HuH-7 (cell line): ENCODE measurements at places on chromosomes 2 and 18.

DNA sequence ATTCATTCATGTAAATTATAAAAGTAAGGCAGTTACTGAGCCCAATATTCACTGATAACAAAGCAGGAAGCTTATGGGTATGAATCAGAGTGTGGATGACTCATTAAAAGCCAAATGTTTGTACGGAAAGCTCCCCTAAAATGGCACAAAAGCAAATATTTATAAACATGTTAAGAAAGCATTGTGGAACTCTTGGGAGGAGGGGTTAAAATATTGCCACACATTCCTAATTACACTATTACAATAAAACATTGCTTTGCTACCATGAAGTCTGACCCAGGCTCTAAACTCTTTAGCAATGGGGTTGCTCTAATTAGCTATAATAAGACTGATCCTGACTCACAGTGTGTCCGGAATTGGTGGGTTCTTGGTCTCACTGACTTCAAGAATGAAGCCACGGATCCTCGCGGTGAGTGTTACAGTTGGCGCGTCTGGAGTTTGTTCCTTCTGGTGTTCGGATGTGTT is 110.9 kb downstream of the NAB1 start:
- no peak for DNase-seq

GRCh38 chr2:219220652-219221402 is 2.1 kb upstream of the ABCB6 start:
- no peak for DNase-seq

DNA sequence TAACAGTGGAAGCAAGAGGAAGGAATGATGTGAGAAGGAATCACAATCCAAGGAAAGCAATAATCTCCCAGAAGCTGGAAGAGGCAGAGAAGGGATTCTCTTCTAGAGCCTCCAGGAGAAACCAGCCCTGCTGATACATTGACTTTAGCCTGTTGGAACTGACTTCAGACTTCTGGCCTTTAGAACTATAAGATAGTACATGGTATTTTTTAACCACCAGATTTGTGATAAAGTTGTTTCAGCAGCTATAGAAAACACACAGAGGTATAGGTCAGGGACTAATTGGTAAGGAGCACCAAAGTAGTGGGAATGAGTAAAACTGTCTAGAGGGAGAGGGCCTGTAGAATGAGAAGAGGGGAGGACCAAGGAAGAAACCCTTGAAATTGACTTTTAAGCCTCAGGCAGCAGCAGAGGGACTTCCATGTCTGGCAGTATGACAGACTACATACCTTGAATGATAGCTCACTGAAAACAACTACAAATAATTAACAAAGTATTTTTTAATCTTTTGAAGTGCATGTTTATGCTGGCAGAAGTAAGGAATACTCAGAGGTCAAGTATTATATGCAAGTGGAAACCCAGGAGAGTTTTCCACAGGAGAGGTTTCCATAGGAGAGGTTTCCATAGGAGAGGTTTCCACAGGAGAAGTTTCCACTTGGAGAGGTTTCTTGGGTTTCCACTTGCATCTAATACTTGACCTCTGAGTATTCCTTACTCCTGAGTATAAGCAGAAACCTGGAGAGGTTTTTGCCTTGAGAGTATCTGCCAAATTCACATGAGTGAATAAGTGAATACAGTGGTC is 33.8 kb upstream of the TMEM17 start:
- no peak for DNase-seq

DNA sequence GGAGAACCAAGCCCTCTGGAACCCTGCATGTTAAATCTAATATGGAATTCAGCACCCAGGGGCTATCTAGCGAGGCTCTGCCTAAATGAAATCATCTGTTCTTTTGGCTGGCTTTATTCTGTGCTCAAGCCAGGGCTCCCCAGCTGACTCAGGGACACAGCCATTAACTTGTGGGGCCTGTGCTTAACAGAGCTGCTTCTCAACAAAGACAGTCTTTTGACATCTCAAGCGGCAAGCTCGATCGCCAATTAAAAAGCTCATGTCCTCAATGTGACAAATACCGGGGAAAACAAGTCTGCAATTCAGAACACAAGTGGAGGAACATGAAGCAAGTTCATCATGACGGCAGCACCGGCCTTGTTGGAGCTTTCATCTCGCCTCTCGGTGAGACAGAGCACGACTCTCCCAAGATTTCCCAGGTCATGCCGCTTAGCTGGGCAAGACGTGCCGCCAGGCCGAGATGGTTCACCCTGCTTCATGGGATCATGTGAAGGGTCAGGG is 64.9 kb downstream of the KLHL29 start:
- DNase-seq = no peak

- DNase-seq = no peak
Measured at GRCh38 chr2:153715218-153715850, 156.4 kb upstream of the GALNT13 start.

DNA sequence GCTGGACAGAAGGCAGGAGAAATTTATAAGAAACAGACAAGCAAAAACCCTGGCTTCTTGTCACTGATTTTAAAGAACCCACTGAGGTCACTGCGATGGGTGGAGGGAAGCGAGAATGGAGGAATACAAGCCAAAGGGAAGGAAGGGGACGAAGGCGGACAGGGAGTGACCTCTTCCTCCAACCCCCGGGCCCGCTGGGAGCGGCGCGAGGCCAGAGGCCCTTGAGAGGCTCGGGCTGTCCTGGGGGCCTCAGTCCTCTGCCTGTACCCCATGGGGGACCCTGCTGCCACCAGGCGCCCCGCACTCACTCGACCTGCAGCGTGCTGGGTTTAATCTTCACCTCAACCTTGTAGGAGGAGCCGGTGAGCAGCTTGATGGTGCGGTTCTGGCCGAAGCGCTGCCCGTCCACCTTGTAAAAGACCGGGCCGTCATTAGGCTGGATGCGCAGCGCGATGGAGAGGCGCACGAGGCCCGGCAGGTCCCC is 793 bp downstream of the CNRIP1 start:
- DNase-seq = no peak

DNA sequence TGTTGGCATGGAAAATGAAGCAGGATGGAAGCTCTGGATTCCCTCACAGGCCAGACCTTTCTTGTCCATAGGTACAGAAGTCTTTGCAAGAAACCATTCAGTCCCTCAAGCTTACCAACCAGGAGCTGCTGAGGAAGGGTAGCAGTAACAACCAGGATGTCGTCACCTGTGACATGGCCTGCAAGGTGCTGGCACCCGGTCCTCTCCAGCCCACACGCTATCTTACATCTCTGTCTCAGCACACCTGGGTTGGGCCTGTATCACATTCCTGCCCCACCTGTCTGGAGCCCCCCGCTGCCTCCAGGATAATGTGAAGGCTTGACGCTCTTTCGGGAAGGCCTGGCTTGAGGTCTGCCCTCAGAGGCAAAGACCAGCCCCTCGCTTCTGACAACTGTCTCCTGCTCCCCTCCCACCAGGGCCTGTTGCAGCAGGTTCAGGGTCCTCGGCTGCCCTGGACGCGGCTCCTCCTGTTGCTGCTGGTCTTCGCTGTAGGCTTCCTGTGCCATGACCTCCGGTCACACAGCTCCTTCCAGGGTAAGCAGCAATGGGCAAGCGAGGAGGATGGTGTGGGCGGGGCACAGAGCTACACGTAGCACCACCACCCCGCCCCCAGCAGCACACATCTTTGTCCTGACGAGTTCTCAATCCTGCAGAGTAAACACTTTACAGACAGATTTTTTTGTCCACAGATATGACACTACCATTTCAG is 6.0 kb downstream of the TMEM214 start:
- DNase-seq = no peak

DNA sequence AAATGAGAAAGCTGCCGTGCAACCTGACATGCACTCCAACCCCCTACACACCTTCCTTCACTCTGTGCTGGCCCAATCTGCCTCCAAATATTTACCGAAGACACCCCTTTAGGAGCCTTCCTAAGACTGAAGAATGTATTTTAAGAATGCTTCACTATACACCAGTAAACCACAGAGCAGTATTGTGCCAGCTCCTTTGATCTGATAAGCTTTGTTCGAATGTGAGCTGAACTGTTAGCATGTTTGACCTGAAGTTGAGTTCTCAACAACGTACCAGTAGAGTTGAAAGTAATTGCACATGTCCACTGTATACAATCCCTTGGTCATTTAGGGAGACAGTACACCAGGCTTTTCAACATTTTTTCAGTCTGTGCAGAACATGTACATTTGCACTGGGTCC is 259.2 kb downstream of the TGIF1 start:
- DNase-seq = no peak

GRCh38 chr2:58032764-58033080 is 13.9 kb upstream of the VRK2 start:
- no peak for DNase-seq

GRCh38 chr2:235025800-235026536 is 74.2 kb downstream of the SH3BP4 start:
- DNase-seq = no peak

DNA sequence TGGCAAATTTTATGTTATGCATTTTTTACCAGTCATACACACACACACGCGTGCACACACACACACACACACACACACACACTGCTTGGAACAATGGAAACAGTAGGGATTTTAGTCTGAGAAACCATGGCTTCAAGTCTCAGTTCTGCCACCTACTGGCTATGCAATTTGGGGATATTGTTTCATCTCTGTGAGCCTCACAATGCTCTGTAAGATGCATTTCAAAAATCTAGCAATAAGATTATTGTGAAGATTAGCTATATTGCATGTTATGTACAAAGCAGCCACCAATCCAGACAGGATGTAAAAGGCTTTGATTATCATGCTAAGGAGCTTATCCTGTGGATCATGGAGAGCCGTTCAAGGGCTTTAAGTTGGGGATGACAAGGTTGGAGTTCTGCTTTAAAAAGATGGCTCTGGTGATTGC is 401.4 kb downstream of the NBAS start:
- peak; percentile 32 for DNase-seq

- no peak for DNase-seq
Measured at GRCh38 chr2:232903989-232904388, 33.9 kb downstream of the SNORC start.

DNA sequence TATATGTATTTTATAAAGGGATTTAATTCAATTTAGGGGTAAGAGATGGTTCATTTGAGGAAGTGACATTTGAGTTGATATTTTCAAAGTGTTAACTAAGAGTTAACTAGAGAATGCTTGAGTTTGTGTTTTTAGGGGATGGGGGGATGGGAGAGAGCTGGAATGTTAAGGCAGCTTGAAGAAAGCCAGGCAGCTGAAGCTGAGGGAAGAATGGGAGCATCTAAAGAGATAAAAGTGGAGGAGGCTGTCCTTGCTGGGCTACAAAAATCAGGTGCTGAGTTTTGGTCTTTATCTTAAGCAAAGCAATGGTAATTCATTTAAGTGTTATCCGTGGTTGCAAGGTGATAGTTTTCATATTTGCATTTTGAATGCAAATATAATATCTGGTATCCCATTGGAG is 9.2 kb downstream of the CHST9 start:
- DNase-seq = no peak

- DNase-seq = no peak
Measured at GRCh38 chr2:215084080-215084479, 54.3 kb downstream of the ABCA12 start.

- no peak for DNase-seq
Measured at GRCh38 chr2:141062443-141062842, 1068.4 kb downstream of the LRP1B start.

GRCh38 chr2:1603059-1603458 is 141.3 kb downstream of the PXDN start:
- no peak for DNase-seq

DNA sequence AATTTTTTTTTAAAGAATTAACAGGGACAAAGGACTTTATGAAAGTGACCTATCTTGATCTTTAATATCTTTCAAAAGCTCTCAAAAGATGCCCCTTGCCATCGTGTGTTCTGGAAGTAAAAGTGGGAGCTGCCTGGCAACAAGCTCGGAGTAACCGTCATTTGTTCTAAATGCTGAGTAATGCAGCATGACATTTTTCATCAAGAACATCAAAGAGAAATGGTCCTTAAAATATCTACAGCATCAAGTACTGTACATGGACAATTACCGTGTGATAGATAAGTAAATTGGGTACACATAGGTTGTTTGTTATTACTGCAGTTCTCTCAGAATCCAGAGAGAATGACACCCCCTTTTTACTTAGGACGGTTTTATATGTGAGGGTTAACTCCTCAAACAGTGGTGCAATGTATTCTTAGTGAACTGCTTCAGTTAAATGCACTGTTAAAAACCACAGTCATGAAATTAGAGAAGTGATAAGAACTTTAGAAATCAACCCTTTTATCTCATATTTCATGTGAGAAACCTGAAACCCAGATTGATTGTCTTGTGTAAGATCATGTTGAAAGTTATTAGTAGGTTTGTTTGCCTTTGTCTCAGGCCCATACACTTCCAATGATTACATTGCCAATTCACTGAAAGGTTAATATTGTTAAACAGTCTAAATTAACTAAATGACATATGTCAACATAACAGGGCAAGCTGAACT is 90.6 kb upstream of the HNMT start:
- DNase-seq = peak; percentile 33

DNA sequence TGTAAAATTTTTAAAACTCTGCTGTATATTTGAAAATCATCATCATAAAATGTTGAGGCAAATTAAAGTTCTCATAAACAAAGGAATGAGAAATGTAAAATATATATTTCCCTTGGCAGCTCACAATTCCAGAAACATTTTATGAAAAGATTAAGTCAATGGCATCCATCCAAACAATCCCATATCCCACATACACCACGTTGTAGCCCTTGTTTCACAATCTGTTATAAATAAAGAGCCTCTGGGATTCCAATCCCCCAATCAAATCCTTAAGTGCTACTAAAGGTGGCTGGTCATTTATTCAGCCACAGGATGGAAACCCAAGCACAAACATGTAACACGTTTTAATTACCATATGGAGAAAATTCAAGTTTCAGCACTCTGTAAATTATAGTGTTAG is 51.7 kb downstream of the GFPT1 start:
- DNase-seq = no peak

DNA sequence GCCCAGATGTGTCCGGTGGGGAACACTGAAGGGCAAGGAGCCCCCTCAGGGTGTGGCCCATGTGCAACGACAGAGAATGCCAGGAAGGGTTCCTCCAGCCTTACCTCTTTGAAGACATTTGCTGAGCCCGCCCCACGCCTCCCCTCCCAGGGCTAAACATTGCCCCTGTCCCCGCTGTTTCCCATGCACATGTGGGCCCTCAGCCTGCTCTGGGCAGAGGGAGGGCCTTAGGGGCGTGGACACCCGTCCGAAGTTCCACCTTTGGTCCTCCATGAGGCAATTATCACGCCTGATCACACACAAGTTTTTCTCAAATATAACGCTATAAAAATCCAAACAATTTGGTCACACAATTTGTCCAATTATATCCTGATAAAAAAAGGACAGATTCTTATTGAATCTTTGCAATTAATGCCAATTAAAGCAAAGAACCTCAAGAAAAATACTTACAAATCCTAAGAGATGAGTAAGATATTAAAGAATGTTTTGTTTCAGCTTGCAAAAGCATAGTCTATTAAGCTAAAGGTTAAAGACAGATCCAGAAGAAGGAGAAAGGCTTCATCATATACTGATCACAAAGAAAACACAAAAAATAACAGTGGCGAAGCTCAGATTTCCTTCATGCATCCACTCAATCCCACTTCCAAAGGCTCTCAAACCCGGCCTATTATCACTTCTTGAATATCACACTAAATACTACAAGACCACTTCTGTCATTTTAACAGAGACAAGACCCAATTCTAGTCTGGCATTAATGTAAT is 55.2 kb upstream of the LDLRAD4 start:
- DNase-seq = no peak

- DNase-seq = no peak
Measured at GRCh38 chr2:111975053-111975552, 76.7 kb downstream of the MERTK start.
